T-helper 17 cell (primary cell): ENCODE measurements at places on chromosomes 6 and 20. TPM values are rescaled to one million over a fixed set of nuclear protein-coding genes. Genes with fewer than 3 reads are reported as not detected.

DNA sequence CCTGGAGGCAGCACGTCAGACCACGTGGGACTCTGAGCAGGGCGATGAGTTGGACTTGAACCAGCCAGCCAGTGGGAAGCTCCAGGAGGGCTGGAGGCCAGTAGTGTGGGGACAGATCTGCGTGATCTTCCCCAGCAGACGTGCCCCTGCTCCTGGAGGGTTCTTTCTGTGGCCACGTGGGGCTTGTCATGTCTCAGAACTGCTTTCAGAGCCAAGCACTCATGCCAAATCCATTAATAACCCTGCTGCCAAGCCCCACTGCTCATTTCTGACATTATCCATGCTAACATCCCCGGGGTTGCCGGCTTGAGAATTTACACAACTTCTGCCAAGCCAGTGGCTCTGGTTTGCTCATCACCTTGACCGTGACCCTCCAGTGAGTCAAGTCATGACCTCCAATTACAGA lies 38.3 kb downstream of the SIRPA start:
- H3K27ac ChIP-seq, result no peak overlapping the region
- DNase-seq, result no peak
- H3K4me3 ChIP-seq, result no peak overlapping the region
- peaks cover under 1% of the 10 kb centered on the region for H3K36me3 ChIP-seq
- peaks cover 86% of the 10 kb centered on the region for H3K27me3 ChIP-seq
- H3K4me1 ChIP-seq, result no peaks in the 10 kb centered on the region

DNA sequence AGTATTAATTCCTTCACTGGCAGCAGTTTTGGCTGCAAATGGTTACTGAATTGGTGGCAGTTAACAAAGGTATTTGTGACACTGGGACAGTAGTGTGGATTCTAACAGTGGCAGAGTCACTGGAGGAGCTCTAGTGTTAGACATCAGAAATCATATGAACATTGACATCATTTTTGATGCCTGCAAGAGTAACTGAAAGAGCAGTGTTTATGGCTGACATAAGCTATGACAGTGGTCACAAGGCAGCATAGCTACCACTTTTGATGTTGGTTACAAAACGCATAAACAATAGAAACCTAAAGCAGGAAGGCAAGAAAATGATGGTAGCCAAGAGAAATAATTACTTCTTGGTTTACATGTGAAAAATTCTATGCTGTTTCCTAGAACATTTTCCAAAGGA lies 326.7 kb upstream of the MAN1A1 start:
- no peak overlapping the region for H3K27ac ChIP-seq
- peaks cover 11% of the 10 kb centered on the region for H3K27me3 ChIP-seq
- no peak overlapping the region for H3K4me3 ChIP-seq
- H3K36me3 ChIP-seq, result no peaks in the 10 kb centered on the region

DNA sequence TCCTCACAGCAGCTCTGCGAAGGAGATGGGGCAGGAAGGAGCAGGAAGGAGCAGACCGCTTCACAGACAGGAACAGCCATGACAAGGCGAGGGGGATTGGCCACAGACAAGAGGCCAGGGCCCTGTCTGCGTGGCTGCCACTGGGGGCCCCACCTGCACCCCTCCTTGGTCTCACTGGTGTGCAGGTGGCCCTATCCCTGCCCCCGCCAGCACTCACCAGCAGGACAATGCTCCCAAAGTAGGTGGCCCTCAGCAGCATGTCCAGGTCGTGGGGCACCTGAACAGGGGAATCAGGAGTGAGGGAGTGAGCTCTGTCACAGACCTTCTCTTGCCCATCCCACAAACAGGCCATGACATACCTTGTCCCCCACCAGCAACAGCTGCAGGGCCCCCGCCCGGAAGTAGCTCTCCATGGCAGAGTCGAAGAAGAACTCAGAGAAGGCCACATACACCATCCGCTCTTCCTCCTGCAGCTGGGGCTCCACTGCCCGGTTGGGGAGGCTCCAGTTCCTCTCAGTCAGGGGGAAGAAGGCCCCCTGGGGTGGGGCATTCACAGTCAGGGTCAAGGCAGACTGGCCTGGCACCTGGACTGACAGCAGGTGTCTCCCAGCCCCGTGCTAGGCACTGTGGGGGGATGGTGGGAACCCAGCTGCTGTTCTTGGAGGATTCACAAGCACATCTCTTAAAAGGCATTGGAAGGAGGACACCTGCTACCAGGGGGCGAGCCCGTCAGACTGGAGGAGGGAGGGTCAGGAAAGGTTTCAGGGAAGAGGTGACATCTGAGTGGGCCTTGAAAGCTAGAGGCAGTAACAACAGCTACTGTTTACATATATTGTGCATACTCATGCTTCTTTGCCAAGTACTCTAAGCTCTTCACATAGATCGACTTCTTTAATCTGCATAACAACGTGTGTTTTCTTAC lies 7.1 kb downstream of the PLTP start:
- H3K4me3 ChIP-seq, result no peak overlapping the region
- no peak for DNase-seq
- no peaks in the 10 kb centered on the region for H3K27me3 ChIP-seq

DNA sequence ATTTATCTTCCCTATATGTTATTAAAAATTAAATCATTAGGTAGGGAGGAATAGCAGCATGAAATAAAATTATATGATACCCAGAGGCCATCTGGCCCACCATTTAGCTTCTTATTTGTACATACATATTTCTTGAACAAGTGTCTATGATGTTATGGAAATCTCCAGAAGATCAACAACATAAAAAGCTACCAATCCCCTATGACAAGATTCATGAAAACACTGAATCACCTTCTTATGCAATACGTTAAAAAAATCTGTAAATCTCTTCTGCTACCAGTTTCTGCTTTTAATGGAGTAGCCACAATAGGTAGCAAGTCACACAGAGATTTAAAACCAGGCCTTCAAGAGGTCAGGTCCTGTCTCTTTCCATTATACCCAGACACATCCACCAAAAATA lies 125.8 kb upstream of the ENPP5 start:
- H3K4me3 ChIP-seq, result no peak overlapping the region
- no peaks in the 10 kb centered on the region for H3K4me1 ChIP-seq
- no peak for DNase-seq
- H3K27me3 ChIP-seq, result peaks cover 23% of the 10 kb centered on the region
- peaks cover 7% of the 10 kb centered on the region for H3K36me3 ChIP-seq
- H3K27ac ChIP-seq, result no peak overlapping the region

- H3K27me3 ChIP-seq, result peaks cover 11% of the 10 kb centered on the region
- no peak overlapping the region for H3K27ac ChIP-seq
- H3K4me1 ChIP-seq, result no peaks in the 10 kb centered on the region
- no peak overlapping the region for H3K4me3 ChIP-seq
These were observed 76.9 kb downstream of the CEP57L1 start for GRCh38 chr6:109172101-109172746.

GRCh38 chr6:137976430-137976829 lies 109.4 kb downstream of the TNFAIP3 start:
- H3K4me3 ChIP-seq, result peak overlapping the region; percentile 15
- no peaks in the 10 kb centered on the region for H3K36me3 ChIP-seq
- H3K4me1 ChIP-seq, result peaks cover 31% of the 10 kb centered on the region
- no peaks in the 10 kb centered on the region for H3K27me3 ChIP-seq
- DNase-seq, result no peak

DNA sequence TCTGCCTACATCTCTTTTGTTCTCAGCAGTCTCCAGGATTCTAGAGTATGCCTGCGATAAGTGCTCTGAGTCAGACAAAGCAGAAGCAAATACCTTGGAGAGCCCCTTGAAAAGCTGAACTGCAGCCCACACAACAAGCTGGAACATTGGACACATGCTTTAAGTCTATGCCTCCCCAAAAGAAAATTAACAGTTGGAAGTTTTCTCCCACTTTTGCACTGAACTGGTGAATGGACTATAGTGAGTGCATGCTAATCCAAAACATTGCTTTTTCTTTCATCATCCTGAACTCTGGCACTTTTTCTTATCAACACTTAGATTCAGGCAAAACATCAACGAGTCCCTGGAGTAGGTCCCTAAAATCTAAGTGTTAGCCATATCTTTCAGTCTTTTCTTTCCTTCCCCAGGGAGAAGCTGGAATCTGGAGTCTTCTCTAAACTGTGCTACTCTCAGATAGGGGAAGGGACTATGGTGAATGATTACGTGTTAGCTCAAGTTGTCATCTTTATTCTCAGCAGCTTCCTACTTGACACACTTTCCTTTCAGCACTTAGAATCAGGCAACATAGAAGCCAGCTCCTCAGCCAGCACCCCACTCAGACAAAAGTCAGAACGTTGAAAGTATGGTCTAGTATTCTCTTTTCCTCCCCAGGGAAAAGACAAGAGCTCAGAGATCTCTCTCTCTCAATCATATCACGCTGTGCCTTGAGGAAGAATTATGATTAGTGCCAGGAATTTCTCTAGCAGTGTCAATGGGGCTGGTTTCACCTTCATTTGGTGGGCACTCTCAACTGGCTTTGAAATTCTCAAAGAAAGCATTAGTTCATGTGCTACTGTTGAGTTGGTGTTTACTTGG lies 811.0 kb upstream of the GJE1 start:
- no peaks in the 10 kb centered on the region for H3K36me3 ChIP-seq
- no peak overlapping the region for H3K27ac ChIP-seq
- peaks cover 4% of the 10 kb centered on the region for H3K27me3 ChIP-seq
- no peak for DNase-seq
- H3K4me3 ChIP-seq, result no peak overlapping the region

- H3K27ac ChIP-seq, result no peak overlapping the region
- no peak overlapping the region for H3K4me3 ChIP-seq
- no peak for DNase-seq
- no peaks in the 10 kb centered on the region for H3K27me3 ChIP-seq
These were observed 233.8 kb upstream of the SUPT3H start for GRCh38 chr6:45611491-45611890.

GRCh38 chr6:112044856-112045255 lies 9.0 kb upstream of the CCN6 start:
- H3K27ac ChIP-seq, result no peak overlapping the region
- H3K36me3 ChIP-seq, result no peaks in the 10 kb centered on the region
- no peak for DNase-seq

GRCh38 chr20:48862279-48862678 lies 34.5 kb upstream of the PREX1 start:
- no peaks in the 10 kb centered on the region for H3K27me3 ChIP-seq
- no peak overlapping the region for H3K27ac ChIP-seq
- no peak for DNase-seq
- peaks cover 5% of the 10 kb centered on the region for H3K4me1 ChIP-seq
- H3K4me3 ChIP-seq, result no peak overlapping the region
- no peaks in the 10 kb centered on the region for H3K36me3 ChIP-seq

DNA sequence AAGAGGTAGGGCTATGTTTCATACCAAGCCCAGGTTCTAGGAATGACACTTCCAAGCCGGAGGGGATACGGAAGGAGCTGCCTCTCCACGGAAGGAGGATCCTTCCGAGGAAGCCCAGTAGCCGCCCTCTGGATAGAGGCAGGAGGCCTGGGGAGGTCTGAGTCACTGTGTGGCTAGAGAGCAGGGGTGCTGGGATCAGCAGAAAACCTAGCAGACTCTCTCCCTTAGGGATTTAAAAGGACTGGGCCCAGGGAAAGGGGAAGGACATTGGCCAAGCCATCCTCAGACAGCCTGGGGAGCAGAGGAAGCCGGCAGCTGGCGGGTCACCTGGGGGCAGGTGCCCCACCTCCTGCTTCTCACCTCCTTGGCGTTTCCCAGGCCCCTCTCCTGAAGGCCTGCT lies 36.6 kb upstream of the NFATC2 start:
- no peak overlapping the region for H3K27ac ChIP-seq
- H3K27me3 ChIP-seq, result peaks cover 11% of the 10 kb centered on the region
- DNase-seq, result no peak
- no peak overlapping the region for H3K4me3 ChIP-seq

DNA sequence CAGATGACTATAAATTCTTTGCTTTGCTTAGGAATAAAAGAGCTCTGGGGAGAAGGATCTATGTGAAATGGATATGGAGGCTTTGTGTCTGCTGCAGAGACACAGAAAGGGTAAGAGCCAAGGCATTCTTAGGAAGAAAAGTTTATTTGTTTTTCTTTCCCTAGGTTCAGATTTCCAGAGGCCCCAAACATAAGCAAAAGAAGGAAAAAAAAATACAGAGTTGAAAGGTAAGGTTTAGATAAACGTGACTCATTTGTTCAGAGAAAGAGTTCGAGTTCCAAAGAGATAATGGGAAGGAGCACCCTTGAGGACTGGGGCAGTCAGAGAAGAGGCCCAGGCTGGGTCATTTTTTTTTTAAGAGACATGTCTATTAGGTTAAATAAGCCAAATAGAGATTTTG lies 27.4 kb upstream of the BMP5 start:
- H3K27ac ChIP-seq, result no peak overlapping the region
- no peaks in the 10 kb centered on the region for H3K27me3 ChIP-seq
- no peak for DNase-seq
- H3K4me3 ChIP-seq, result no peak overlapping the region
- no peaks in the 10 kb centered on the region for H3K4me1 ChIP-seq

The MEP1A gene
- total RNA-seq, result not detected

The ID4 gene
- total RNA-seq, result not detected

The LY6G5C gene
- 3.8 TPM for total RNA-seq
